SIG-M5 (cell line): ENCODE measurements at places on chromosomes 7 and 10.

GRCh38 chr10:24427678-24428409, 218.9 kb downstream of the KIAA1217 start:
- DNase-seq, result no peak

- no peak for DNase-seq
These were observed 75.7 kb downstream of the LYZL2 start for GRCh38 chr10:30553626-30554439.

DNA sequence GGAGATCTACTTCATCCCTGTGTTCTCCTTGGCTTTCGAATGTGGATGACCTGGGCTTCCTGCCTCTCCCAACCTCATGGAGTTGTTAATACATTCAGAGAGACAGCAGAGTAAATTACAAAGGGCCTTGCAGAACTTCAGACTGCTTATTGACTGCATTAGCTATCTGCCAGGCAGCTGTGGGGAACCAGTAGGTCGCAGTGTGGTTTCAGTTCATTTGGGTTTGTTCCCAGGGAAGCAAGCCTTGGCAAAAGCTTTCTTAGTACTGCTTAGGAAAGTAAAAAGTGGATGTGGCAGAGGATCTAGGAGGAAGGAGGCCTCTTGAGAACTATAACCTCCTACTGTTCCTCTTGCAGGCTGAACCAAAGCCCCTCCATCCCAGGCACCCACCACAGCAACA, 9.2 kb downstream of the NPFFR1 start:
- DNase-seq, result no peak

GRCh38 chr7:36151921-36152755, 916 bp upstream of the EEPD1 start:
- no peak for DNase-seq

GRCh38 chr7:106589198-106589879, 71.6 kb downstream of the CCDC71L start:
- no peak for DNase-seq

DNA sequence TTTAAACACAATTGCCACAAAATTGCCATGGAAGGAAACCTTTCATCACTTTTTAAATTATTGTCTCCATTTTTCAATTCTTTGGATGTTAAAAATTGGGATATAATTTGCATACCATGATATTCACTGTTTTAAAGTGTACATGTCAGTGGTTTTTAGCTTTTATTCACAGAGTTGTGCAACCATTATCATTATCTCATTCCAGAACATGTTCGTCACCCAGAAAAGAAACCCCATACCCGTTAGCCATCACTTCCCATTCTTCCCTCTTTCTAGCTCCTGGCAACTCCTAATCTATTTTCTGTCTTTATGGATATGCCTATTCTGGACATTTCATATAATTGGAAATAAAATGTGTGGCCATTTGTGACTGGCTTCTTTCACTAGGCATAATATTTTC, 260.3 kb upstream of the FERD3L start:
- no peak for DNase-seq

DNA sequence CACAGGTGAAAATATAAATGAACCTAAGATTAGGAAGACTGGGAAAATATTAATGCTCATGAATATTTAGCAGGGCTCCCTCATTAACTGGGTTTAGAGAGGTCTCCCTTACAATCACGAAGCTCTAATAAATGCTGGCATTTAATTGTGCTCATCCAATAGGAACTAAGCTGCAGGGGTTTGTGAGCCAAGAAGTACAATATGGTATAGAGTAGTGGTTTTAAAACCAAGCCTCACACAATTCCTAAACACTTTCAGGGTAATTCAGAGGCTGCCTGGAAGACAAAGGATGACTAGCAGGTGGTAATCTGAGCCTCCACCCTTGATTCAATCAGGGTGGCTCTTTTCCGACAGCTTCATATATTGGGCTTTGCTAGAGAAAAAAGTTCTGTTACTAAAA, 103.3 kb downstream of the GPAM start:
- DNase-seq, result no peak
